Fibroblast of villous mesenchyme (primary cell): ENCODE measurements at places on chromosomes 3 and 15. TPM values are rescaled to one million over a fixed set of nuclear protein-coding genes. Genes with fewer than 3 reads are reported as not detected.

DNA sequence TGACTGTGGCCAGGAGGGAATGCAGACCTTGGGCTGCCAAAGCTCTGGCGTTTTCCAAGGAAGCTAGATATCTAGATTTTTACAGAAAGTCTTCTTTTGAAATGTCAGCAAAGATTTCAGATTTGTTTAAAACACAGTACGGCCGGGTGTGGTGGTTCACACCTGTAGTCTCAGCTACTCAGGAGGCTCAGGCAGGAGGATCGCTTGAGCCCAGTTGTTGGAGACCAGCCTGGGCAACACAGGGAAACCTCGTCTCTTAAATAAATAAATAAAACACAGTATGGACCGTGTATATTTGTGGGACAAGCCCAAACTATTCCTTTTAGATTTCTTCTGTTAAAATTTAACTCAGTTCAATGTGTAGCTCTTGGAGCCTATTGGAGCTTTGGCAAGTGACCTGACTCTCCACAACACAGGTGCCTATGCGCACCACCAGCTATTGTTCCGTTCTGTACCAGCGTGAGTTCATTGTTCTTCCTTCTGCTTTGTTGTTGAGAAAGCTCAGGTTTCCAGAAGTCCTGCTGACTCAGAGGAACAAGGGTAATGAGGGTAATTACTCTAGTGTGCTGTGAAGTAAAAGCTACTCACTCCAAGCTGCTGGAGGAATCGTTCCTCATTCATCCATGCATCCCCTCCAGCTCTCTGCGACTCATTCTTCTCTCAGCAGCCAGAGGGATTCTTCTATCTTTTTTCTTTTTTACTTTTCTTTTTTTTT is 73.1 kb upstream of the SLC6A6 start:
- peak; percentile 10 for DNase-seq

FAM174B gene
- 0.97 and 3.9 TPM in 2 replicates for total RNA-seq

SLC22A13 gene
- total RNA-seq: 0.32 and 0.43 TPM in 2 replicates

SMC4 gene
- 63.5 and 88.5 TPM in 2 replicates for total RNA-seq

- no peak for DNase-seq
These were observed 43.2 kb upstream of the LINGO1 start for GRCh38 chr15:77675806-77676415.
